ENCODE measurements at places on chromosomes 7 and 10. TPM values are rescaled to one million over a fixed set of nuclear protein-coding genes. Genes with fewer than 3 reads are reported as not detected.

The FBH1 gene
- 85.4 TPM for polyA plus RNA-seq

The CLCN1 gene
- polyA plus RNA-seq = not detected

The CPED1 gene
- polyA plus RNA-seq = 3.8 TPM

The CHST12 gene
- 24.9 TPM for polyA plus RNA-seq

The JCAD gene
- not detected for polyA plus RNA-seq

The SLC26A5 gene
- not detected for polyA plus RNA-seq

The NUDCD3 gene
- 57.4 TPM for polyA plus RNA-seq

The CRYGN gene
- polyA plus RNA-seq = not detected

The PIK3AP1 gene
- polyA plus RNA-seq = 174 TPM

The CCDC71L gene
- 5.4 TPM for polyA plus RNA-seq
